ENCODE measurements at places on chromosomes 12 and 14. TPM values are rescaled to one million over a fixed set of nuclear protein-coding genes. Genes with fewer than 3 reads are reported as not detected.

DNA sequence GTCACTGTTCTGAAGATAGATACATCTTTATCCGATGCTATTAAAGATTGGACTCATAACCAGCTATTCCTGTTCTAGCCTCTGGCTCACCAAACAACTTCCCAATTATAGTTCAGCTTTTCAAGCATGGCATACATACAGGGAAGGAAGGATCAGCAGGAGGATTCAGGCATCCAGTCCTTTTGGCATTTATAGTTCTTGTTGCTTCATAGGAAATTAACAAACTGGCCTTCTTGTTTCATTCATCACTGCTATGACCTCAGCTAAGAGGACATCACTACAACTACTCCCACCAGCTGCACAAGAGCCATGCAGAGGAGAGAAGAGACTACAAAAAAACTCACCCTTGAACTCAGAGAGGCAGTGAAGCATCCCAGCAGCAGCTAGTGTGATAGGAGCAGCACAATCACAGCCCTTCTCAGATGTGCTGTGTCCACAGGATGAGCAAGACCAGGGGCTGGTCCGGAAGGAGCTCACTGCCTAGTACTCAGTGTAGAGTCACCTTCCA, 100.5 kb downstream of the SPTSSA start:
- no peak for DNase-seq

GRCh38 chr12:104546575-104546974, 89.8 kb downstream of the CHST11 start:
- no peak for DNase-seq

The KRT77 gene
- not detected for total RNA-seq

- DNase-seq: no peak
These were observed 7.4 kb downstream of the SCARB1 start for GRCh38 chr12:124856132-124856841.

The KITLG gene
- total RNA-seq: 0.09 TPM

- DNase-seq: no peak
These were observed 158.9 kb downstream of the GPR65 start for GRCh38 chr14:88163731-88164255.

- no peak for DNase-seq
These were observed 12.3 kb downstream of the NKX2-8 start for GRCh38 chr14:36570065-36570464.

The CPM gene
- 0.22 TPM for total RNA-seq

DNA sequence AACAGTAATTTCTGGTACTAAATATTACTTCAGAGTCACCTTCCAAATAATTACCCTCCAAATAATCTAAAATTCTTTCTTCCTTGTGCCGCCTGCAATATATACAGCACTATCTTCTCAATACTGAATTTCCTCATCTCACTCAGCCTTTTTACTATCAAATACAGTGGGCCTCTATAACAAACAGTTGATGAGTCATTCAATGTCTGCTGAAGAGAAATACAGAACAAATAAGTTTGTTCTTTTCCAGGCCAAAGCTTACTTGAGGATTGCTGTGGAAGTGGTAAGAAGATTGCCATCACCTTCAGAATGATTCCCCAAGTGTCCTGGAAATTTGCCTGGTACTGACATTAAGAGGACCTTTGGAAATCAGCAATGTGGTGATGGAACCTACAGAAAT, 218.2 kb upstream of the ARHGAP5 start:
- DNase-seq: no peak

DNA sequence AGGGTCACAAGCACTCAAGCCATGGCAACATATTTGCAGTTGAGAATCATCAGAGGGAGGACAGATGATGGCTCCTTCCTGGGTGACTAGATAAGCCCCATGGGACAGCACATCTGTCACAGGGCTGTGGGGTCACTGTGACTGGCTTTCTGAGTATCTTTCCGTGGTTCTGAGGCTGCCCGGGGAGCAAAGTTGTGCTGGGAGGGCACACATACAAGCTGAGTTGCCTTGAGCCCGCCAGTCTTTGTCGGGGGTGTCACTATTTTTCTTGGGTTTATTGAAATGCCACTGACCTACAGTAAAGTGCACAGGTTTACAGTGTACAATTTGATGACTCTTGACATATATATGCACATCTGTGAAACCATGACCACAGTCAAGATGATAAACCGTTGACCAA, 17.2 kb upstream of the KIF26A start:
- no peak for DNase-seq

DNA sequence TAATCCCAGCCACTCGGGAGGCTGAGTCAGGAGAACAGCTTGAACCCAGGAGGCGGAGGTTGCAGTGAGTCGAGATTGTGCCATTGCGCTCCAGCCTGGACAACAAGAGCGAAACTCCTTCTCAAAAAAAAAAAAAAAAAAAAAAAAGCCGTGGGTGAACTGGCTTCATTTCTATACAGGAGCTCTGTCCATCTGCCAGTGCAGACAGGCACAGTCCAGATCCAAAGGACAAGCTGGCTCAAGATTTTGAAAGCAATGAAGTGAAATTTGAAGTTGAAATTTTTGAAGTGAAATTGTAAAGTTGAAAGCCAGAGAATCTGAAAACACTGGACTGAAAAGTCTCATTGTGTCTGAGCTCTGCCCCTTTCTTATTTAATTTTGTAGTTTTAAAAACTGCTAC, 134.7 kb downstream of the CALM1 start:
- DNase-seq: no peak

DNA sequence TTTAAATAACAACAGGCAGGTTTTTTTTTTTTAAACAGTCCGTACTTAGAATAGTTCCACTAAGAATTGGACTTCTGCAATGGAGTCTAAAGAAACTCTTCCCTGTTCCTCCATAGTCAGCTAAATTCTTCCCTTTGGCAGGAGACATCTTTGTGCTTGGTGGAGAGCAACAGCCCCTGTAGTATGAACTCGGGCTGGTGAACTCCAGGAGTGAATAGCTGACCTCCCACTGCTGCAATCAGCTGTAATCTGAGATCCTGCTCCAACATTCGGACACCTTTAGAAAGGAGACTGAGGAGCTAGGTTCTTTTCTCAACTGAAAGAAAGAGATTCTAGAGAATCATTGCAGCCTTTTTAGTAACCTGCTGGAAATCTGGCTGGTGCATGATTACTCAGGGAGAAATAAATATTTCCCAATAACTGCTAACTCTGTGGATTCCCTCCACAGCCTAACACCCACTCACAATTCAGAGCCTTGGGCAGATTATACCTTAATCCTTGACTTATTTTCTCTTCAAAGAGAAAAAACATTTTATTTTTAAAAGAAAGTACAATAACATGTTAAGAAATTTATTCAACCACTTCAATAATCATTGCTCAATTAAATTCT, 25.6 kb upstream of the DBX2 start:
- no peak for DNase-seq

The CCDC177 gene
- total RNA-seq: not detected

- DNase-seq: no peak
These were observed 107.3 kb downstream of the CRADD start for GRCh38 chr12:93784339-93785086.

DNA sequence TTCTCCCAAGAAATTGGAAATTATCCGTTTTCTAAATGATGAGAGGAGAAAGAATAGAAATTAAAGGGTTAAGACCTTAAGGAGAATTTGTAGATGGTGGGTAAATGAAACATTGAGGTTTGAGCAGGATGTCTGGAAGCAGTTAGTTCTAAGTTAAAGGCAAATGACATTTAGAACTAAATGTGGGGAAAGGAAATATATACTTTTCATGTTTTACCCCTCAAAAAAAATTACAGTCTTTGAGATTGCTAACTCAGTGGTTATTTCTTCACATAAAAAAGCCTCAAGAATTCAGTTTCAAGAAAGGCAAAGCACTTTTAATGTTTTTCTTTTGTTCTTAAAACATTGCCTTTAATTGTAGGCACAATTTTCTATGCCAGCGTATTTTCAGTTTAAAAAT, 114.0 kb downstream of the PLEKHA5 start:
- DNase-seq: no peak

GRCh38 chr12:91099836-91100235, 11.5 kb downstream of the LUM start:
- no peak for DNase-seq

GRCh38 chr14:75292886-75293285, 14.3 kb downstream of the FOS start:
- no peak for DNase-seq

The TRAF3 gene
- total RNA-seq: 21.3 TPM

DNA sequence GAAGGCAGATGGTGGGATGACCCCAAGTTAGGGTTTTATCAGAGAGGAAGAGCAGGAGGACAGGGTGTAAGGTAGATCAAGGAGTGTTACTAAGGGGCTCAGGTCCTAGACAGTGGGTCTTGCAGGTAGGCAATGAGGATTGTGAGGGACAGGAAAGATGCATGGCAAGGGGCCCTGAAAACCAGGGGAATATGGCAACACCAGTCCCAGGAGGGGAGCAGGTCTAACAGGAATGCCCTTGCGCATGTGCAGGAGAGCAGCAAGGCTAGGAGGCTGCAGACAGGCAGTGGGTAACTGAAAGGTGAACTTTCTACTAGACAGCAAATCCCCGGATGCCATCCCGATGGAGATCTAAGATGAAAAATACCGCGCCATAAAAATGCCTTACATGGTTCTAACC, 211.3 kb downstream of the ALG10 start:
- DNase-seq: no peak

DNA sequence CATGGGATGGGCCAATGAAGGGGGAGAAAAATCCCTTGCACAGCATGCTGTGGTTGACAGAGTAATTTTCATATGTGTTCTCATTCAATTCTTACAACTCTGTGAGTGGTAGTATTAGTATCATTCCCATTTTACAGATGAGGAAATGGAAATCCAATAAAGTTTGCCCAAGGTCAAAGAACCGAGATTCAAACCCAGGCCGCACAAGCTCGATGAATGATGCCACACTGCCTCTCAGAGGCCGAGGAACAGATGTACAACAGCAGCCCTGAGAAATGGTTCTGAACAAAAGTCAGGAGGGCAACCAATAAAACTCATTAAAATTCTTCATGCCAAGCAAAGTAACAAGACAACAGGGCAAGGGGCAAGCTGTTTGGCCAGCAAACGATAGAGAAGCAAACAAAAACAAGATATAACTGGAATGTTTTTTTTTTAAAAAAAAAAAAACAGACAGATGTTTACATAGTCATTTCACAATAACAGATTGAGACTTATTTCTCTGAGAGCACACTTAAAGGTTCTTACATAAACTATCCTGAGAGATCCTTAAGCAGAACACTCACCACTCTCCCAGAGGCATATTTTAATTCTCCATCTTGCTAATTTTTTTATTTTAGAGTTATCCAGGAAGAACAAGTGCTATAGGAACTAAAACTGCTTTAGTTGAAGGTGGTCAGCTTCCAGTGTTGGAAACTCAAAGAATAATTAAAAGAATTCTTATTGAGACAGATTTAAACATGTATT, 85.8 kb downstream of the EXOC5 start:
- peak; percentile 9 for DNase-seq

DNA sequence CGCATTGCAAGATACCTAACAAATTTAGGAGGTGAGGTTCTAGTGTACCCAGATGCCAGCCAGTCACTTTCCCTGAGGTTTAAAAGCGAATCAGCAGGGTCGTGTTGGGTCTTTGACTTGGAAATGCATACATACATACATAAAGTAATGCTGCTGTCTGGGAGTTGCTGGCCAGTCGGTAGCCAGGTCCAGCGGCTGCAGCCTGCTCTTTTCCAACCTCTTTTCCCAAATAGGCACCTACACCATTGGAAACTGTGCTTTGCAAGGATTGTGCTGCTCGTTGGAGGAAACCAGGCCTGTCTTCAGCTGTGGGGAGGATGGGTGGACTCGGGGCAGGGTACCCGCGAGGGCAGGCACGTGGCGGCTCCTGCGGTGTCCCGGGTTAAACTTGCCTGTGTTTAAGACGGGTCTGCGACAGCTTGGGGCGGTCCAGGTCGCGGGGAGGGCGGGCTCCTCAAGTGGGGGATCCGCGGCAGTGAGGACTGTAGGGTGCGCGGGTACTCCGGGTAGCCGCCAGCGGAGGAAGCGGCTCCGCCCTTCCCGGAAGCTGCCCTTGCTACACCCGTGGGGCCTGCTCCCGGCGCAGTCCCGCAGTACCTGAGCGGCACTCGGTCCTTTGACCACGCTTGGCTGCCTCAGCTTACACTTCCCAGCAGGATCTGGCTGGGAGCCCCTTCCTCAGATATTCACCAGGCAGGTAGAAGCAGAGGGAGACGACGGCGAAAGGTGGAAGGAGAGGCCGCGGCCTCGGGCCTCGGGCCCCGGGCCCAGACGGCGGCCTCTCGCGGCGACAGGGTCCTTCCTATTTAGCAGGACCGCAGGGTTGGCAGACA, 2.7 kb downstream of the TTC6 start:
- no peak for DNase-seq
